ENCODE measurements at places on chromosomes 13 and 19.

DNA sequence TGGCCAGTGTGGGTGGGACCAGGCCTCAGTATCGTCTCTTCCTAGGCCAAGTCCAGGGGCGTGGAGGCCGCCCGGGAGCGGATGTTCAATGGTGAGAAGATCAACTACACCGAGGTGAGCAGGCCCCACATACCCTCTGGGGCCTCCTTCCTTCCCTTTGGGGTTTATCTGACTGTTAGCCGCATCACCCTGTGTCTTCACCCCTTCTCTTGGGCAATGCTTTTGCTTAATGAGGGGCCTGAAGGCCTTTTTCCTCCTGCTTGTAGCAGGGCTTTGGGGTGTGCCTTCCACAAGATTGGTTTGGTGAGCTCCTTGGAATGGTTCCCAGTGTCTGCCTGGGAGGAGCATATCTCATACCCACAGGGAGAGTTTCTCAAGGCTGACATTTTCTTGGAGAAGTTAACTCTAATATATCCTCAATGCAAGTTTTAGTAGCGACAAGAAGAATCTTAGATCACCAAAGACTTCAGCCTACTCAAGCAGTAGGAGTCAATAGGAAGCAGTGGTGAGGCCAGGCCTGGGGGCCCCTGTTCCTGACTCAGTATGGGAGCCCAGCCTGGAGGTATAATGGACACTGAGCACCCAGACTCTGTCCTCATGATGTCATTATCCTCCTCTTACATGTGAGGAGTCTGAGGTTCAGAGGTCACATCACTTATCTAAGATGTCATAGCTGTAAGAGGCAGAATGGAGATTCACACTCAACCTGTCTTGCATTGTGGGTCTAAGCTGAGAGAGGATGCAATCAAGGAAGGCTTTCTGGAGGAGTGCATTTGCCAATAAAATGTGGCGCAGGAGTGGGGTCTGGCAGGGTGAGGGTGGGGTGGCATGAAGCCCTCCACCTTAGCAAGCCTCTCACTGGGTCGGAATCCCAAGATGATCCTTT is 2.0 kb downstream of the GPI start:
- DNase-seq: no peak

DNA sequence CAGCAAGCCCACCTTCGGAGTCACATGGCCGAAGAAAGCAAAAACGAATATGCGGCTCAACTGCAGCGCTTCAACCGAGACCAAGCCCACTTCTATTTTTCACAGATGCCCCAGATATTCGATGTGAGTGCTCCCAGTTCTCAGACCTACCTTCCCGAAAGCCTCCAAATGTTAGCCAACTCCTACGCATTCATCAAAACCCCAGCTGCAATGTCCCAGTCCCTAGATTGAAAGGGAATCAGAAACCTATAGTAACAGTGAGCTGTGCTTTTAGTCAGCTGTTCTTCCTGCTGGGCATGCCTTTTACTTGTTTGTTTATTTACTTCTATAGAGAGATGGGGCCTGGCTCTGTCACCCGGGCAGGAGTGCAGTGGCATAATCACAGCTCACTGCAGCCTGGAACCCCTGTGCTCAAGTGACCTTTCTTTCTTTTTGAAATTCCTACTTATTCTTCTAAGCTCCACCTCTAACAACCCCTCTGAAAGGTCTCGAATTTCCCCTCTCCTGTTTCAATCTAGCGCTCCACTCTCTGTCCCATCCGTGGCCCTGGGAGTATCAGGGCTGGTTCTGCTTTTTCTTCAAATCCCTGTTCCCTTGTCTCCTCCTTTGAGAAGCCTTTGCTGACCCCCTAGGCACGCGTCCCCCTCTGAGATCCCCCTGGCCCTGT is 4.4 kb downstream of the TRIP10 start:
- no peak for DNase-seq

DNA sequence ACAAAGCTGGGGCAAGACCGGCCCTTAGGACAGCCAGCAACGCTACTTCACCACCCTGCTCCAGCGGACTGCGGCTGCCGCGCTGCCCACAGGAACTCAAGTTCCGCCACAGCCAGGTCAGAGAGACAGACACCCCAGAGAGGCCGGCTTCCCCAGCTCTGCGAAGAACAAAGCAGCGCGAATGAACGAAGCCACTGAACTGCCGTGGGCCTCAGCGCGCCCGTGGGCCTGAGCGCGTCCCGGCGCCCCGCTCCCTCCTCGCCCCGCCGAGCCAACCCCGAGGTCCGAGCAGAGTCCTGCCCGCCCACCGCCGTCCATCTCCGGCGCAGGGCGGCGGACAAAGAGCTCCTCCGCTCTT is 158.4 kb downstream of the RNF17 start:
- no peak for DNase-seq

DNA sequence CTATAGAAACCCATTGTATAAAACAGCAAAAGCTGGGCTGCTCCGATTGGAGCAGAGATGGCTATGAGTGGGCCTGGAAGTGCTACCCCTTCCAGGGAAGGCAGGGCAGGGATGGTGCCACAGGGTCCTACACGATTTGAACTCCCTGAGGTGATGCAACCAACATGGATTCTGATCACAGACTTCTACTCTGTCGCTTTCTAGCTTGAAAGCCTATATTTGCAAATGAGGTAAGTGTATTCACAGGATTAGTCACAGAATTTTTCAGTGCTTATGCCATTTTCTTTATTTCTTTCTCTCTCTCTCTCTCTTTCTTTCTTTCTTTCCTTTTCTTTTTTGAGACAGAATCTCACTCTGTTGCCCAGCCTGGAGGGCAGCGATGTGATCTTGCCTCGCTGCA is 179.0 kb downstream of the SPRY2 start:
- no peak for DNase-seq

DNA sequence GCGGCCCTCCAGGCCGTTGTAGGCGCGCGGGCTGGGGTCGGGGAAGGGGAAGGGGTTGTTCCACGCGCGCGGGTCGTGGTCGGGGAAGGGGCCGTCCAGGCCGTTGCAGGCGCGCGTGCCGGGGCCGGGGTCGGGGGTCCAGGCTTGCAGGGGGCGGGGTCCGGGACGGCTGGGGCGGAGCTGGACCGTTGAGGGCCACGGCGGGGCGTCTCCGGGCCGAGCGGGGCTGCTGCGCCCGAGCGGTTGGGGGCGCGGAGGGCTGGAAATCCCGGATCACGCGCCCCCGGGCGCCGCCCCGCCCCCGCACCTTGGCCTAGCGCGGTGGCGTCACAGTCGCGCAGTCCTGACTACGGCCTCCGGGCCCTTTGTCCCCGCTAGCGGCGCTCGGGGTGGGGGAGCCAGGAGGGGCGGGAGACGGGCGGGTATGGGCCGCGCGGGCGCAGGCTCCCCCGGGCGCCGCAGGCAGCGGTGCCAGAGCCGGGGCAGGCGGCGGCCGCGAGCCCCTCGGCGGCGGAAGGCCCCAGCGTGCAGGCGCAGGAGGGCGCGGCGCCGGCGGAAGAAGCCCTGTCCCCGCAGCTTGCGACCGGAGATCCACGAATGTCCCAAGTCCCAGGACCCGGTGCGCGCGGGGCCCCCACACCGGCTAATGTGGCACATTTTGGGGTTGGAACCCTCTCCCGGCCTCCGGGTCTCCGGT is 665 bp downstream of the GPX4 start:
- no peak for DNase-seq

GRCh38 chr13:37651891-37652290 is 53.3 kb upstream of the POSTN start:
- no peak for DNase-seq

GRCh38 chr13:72774019-72774418 is 7.7 kb downstream of the DIS3 start:
- no peak for DNase-seq

GRCh38 chr13:80685942-80686341 is 345.0 kb upstream of the SPRY2 start:
- DNase-seq: no peak

GRCh38 chr13:23934520-23934919 is 37.2 kb upstream of the C1QTNF9B start:
- no peak for DNase-seq

DNA sequence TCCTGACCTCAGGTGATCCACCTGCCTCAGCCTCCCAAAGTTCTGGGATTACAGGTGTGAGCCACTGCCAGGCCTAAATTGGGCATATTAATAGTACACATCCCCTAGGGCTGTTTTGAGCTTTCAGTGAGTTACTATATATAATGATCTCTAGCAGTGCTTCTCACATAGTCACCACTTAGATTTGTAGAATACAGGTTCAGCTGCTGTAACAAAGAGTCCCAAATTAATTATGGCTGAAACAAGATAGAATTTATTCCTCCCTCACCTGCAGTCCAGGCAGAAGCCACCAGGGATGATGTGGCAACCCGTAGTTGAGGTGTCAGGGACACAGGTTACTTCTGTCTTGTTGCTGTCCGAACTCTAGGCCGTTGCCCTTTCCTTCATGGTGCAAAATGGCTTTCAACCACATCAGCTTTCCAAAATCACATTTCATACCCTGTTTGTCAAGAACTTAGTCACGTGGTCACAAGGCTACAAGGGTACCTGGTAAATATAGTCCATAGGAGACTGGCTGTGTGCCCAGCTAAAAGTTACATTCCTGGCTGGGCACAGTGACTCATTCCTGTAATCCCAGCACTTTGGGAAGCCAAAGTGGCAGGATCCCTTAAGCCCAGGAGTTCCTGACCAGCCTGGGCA is 2.9 kb downstream of the PROSER3 start:
- no peak for DNase-seq

DNA sequence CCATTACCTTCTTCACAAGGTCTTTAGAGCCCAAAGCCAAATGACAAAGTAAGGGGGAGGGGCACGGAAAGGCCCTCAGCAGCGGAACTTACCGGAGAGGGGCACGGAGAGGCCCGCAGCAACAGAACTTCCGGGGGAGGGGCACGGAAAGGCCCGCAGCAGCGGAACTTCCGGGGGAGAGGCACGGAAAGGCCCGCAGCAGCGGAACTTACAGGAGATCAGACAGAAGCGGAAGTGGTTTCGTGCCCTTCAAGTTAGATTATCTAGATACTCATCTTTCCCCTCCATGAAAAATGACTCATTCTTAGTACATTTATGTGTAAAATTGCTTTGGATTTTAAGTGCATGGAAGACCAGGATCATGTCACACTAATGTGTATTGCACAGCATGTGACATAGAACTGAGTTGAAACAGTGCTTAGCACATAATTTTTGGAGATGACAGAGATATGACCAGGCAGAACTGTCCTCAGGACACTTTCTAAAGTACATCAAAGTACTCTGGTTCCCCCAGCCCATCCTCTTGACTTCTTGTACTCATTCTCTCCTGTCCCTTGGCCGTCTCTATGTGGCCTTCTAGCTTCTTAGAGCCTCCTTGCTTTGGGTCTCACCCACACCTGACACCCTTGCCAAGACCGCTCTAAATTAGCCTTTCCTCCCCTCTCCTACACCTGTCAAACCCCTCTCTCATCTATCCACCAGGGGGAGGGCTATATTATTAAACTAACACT is 25.7 kb upstream of the TPTE2 start:
- no peak for DNase-seq

GRCh38 chr13:62875118-62875640 is 1459.5 kb upstream of the PCDH20 start:
- no peak for DNase-seq

DNA sequence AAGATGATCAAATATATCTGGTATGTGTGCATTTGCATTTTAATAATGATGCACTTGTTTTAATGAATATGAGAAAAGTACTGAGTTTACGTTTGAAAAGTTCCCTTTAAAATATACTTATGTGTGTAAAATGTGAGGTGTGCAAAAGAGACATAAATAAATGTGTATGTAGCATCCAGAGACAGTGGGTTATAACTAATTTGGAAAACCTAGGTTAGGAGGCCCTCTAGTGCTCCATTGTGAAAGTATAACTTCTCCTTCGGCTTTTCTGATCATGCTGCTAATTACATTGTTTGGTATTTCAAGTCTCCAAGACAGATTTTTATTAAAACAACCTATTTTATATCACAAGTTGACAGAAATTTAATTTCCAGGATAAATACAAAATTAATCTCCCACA is 30.1 kb downstream of the SCEL start:
- no peak for DNase-seq

- DNase-seq: no peak
Measured at GRCh38 chr19:16089010-16089846, 12.9 kb downstream of the TPM4 start.

DNA sequence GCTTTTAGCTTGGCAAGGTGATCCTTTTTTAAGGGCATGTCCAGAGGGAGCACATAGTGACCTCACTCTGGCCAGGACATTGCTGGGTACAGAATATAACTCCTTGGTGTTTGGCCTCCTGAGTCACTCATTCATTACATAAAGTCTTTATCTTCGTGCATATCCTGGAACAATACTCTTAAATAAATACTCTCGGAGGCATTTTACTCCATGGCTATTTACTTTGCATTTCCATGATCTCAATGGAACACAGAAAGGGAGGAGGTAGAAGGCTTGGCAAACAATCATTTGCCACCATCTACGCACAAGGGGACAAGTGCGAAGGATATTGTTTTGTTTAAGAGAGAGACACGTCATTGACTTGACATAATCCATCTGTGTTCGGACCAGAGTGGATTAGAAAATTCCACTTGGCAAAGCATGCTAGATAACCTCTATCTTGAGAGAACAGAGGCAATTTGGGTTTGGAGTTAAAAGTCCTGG is 210.0 kb downstream of the IRS2 start:
- DNase-seq: no peak

DNA sequence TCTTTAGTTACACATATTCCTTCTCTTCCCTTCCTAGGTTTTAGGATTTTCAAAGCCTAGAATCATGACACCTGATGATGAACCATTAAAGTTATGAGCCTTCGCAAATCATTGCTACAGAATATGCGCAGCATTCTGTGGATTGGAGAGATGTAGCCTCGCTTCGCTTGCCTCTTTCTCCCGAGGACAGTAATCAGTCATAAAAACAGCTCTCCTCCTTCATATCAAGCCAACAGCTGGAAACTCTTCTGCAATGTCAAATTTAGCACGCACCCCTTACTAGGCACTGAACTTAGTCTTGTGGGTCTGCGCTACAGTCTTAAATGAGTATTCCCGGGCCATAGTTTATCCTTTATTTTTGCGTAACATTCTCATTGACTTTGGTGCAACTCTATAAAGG is 79.6 kb downstream of the DACH1 start:
- no peak for DNase-seq

DNA sequence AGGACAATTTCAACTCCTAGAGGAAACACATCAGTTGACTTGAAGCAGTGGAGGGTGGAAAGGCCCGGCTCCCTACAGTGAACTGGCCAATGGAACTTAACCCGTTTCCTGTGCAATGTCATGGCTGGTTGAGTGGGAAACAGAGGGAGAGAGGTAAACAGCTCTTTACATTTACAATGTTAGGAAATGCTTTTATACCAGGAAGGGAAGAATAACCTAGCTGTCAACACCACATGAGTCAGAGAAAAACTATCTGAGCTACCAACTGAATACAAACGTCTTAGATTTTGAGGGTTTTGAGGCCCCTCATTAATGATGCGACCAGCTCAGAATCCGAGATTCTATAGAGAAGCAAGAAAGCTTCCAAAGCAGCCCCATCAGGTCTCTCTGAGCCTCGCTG is 36.7 kb downstream of the CARD8 start:
- no peak for DNase-seq

DNA sequence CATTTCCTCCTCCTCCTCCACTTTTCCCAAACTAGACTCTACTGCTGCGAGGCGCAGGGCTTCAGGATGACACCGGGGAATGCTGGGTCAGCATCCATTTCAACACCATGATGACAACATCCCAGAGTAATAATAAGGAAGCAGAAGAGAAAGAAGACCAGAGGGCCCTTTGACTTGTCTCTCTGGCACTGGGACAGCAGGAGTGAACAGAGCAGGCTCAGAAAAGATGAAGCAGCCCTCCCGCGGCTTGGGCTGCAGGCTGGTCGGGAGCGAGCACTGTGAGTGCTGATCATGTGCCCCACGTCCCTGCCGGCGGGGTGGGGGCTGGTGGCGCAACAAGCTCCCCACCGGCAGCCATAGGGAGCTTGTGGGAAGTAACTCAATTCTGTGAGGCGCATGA is 30.5 kb downstream of the RANBP3 start:
- DNase-seq: no peak

- peak; percentile 28 for DNase-seq
Measured at GRCh38 chr13:20721454-20722357, 18.2 kb downstream of the IL17D start.
